Activated CD8-positive, alpha-beta memory T cell treated with anti-CD3 and anti-CD28 coated beads for 1 hour (primary cell): ENCODE measurements at places on chromosomes 2 and 18.

DNA sequence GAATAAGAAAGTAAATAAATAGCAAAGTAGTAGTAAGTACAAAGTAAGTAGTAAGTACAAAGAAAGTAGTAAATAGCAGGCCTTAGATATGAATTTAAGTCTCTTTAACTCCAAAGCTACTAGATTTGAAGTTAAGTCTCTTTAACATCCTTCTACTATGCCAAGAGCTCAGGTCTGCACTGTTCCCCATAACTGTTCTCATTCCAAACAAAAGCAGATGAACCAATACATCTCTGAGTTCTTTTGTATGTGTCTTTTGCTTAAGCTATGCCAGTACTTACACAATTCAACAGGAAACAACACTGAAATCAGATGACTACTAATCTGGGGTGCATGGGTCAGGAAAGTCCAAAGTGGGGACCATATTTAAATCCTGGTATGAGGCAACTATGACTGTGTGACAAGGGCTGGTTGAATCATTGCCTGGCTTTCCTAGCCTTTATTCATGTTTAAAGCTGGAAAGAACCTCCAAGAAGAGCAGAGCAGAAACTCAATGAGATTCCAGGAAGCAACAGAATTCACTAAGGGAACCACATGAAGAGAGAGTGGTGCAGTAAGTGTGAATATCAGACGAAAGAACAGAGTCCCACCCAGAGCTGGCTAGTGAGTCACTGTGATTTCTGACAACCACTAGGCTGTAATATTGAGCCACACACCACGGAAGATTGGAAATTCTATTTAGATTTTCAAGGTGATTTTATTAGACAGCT, 51.0 kb upstream of the CYP26B1 start:
- no peak for DNase-seq

GRCh38 chr2:153416071-153416470, 62.5 kb downstream of the RPRM start:
- no peak for DNase-seq

DNA sequence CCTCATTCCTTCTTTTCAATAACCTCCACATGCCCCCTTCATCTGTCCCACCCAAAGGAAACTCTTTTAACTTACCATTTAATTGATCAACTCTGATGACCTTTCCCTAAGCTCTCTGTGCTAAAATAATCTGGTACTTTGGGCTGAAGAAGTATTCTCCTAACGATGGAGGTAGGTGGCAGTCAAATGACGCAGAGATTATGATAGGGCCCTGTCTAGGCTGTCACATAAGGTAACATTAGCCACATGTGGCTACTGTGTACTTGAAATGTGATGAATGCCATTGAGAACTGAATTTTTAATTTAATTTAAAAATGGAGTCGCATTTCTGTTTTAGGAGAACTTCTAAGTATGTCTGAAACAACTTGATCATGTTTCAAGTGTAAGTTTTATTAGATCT, 140.5 kb upstream of the TNP1 start:
- no peak for DNase-seq

GRCh38 chr2:120750488-120751210, 15.0 kb downstream of the GLI2 start:
- DNase-seq: no peak

- no peak for DNase-seq
These were observed 80.3 kb downstream of the VSNL1 start for GRCh38 chr2:17620841-17621240.

- DNase-seq: no peak
These were observed 21.3 kb downstream of the HNRNPLL start for GRCh38 chr2:38581193-38582147.

GRCh38 chr2:10790228-10790973, 22.2 kb downstream of the PDIA6 start:
- DNase-seq: no peak

DNA sequence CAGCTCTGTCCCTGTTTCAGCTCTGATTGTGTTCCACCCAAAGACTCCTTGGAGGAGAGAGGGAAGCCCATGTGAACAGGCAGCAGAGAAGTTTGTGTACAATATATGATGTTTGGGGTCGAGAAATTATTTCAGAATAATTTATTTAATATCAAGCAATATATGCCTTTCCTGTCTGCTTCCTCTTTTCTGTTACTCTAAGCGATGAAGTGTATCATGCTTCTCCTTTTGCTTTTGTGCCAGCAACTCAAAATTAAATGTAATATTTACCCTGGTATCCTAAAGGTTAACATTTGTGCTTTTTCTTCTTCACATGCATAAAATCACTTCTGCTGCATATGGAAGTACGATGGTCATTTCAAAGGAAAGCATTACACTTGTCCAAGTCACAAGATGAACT, 2.4 kb upstream of the NTSR2 start:
- DNase-seq: no peak

DNA sequence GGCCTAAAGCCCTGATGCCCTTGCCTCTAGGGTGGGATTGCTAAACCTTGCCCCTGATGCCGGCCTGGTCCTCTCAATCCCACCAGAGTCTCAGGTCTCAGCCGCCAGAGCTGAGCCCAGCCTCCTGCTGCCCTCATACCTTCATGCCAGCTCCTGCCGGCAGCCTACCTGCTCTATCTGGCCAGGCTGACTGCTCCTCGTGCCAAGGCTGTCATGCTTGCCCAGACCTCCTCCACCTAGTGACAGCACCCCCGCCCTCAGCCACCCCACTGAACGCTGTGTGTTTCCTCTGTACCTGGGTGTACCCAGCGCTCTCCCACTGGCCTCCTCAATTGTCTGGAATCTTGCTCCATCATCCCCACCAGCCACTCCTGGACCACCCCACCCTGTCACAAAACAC, 120.1 kb downstream of the CACNB4 start:
- no peak for DNase-seq

- no peak for DNase-seq
These were observed 92.4 kb upstream of the COPS8 start for GRCh38 chr2:236993286-236993685.

DNA sequence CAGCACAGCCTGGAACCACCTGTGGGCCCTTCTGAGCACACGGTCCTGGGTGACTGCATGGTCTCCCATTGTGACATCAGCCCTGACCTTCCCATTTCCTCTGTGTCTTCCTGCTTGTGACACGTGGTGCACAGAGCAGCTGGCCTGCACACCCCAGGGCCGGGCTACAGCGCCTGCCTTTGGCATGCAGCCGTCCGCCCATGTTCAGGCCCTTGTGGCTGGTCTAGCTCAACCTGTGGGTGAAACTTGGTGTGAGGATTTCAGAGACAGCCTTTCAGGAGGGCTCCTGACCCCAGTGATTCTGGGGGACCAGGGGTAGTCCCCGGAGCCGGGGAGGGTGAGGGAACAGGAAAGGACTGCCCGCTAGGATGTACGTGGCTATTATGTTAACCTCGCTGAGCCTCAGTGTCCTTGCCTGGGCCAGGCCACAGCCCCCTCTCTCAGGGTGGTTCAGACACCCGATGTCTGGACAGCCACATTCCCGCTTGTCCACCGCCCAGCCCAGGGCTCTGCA, 284.8 kb upstream of the HS6ST1 start:
- no peak for DNase-seq

GRCh38 chr2:205590759-205591158, 91.5 kb upstream of the NRP2 start:
- DNase-seq: no peak

GRCh38 chr2:85890522-85891176, 1.9 kb upstream of the ST3GAL5 start:
- DNase-seq: no peak

- DNase-seq: no peak
These were observed 98.6 kb downstream of the AAK1 start for GRCh38 chr2:69544951-69545350.

DNA sequence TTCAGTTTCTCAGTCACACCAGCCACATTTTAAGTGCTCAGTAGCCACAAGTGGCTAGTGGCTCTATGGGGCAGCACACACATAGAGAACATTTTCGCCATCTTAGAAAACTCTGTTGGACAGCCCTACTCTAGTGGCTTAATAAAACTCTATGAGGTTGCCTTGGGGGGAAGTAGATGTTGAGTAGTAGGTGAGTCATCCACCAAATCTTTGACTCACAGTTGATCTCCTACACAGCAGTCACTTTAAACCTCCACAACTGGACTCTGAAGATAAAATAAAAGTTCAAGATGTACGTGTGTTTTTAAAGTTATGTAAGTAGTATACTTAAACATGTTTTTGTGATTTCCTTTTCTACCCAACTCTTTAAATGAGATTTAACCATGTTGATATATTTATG, 379.0 kb downstream of the SETBP1 start:
- DNase-seq: no peak

GRCh38 chr2:100140582-100140981, 1.8 kb downstream of the AFF3 start:
- no peak for DNase-seq

DNA sequence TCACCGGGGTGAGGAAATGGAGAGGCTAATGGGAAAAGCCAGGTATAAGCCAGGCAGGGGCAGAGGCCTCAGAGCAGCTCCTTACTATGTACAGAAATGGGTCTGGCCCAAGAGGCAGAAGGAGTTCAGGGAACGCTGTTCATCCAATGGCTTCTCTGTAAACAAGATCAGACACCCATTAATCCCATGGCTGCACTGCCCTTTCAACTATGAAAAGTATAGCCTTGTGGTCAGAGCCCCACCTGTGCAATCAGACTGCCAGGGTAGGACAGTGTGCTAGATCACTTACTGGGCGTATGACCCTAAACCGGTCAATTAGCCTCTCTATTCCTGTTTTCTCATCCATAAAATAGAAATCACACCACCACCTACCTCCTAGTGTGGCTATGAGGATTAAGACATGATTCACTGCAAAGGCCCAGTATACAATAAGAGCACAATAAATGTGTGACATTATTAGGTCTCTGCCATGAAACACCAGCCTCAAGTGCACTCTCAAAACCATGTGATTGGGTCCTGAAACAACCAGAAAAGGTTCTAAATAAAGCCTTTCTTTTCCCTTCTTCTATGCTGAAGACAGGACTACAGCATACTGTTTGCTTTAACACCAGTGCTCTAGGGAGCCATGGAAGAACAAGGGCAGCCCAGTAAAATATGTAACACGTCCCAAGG, 4.4 kb downstream of the ANKRD44 start:
- no peak for DNase-seq

- DNase-seq: no peak
These were observed 36.0 kb downstream of the DNMT3A start for GRCh38 chr2:25305775-25306174.

DNA sequence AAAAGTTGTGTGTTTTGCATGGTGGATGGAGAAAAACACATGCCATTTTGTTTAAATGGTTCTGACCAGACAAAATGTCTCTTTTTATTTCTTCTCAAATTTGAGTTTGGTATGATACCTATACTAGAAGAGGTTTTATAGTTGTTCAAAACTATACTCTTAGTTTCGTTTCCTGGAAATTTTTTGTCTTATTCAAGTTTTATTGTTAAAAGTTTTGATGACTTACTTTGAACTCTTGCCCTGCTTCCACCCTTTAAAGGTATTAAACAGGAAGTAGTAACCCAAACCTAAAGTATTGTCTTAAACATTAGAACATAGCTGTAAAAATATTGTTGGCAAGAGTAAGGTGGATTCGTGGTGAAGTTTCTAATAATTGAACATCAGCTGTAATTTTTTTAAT, 98.2 kb downstream of the BABAM2 start:
- no peak for DNase-seq

GRCh38 chr2:230953845-230954244, 28.8 kb upstream of the GPR55 start:
- DNase-seq: no peak

GRCh38 chr2:80459028-80459427, 154.5 kb upstream of the LRRTM1 start:
- DNase-seq: no peak

DNA sequence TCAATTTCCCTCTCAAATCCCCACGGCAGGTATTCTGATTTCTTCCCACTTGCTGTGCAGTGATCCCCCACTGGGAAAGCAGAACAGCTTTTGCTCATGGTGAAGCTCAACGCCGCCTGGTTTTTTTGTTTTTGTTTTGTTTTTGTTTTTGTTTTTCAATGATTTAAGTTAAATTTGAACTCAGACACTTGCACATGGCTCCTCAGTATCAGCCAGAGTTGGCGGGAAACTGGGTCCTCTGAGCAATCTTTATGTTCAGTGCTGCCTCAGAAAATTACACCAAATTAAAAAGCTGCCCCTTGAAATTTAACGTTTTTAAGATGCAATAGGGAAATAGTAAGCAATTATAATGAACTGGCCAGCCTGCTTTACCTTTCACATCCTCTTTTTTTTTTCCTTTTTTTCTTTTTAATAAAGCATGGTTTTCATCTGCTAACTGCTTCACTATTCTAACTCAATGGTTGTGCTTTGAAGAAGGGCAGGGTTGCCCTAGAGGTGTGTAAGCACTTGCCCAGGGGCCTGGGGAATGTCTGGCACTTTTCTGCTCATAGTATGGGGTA, 277.0 kb upstream of the HNRNPA3 start:
- no peak for DNase-seq

DNA sequence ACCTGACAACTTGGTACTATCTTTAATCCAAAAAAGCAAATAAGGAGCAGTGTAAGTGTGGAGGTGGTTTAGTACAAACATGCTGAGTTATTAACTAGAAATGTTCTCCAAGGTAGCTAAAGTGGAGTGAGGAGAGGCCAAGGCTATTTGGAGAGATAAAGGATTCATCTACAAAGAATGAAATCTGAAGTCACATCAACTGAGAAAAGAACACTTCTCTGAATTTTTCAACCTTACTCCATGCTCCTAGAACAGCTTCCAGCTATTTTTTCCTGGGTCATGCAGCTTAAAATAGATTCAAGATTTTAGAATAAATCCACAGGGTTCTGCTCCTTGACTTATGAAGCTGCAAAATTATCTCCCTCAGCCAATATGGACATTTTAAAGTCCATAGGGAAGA, 18.7 kb downstream of the IMMT start:
- DNase-seq: no peak

DNA sequence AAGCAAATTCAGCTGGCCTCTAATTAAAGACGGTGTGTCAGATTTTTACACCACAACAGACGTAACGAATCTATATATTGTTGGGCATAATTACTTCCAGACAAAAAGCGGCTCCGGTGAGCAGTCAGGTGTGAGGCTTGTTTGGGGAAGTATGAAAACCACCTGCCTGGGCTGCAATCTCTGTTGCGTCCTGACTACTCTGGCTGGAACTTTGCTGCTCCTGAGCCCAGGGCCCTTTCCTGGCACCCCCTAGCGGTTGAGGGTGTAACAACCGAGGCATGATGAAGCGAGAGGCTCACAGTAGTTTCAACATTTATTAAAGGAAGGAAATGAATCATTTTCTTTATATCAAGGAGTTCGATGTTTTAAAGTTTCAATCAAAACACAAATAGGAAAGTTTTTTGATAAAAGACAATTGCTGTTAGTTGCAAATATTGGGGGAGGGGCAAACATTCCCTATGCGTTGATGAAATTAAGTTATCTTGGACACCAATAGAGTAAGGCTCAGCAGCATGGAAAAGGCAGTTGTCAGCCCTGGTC, 10.6 kb upstream of the ITGB6 start:
- peak; percentile 45 for DNase-seq

- peak; percentile 41 for DNase-seq
These were observed 10.3 kb upstream of the CXXC1 start for GRCh38 chr18:50297621-50298442.

GRCh38 chr2:65264821-65265670, 37.4 kb downstream of the ACTR2 start:
- no peak for DNase-seq
